ENCODE measurements at places on chromosomes 6 and 20.

- DNase-seq = peak; percentile 96
These were observed 36.5 kb upstream of the MLN start for GRCh38 chr6:33840048-33840926.

DNA sequence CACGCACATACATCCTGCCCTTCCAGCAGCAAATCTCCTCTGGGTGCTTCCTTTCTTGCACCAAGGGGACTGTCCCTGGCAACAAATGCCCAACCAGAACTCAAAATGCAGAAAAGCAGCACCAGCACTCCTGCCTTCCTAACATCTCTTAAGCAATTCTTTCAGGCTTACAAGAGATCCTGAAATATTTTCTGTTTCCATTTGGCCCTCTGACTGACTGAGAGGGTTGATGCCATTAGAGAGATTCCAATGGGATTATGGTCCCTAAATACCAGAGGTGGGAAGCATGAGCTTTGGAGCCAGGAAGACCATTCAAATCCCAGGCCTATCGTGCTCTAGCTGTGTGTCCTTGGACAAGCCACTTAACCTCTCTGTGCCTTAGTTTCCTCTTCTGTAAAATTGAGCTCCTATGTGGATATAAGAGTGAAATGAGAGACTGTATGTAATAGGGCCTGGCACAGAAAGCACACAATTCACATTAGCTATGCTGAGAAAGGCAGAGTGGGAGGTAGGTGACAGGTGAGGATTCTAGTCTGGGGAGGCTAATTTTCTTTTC, 56.8 kb downstream of the PRDM1 start:
- no peak for DNase-seq

DNA sequence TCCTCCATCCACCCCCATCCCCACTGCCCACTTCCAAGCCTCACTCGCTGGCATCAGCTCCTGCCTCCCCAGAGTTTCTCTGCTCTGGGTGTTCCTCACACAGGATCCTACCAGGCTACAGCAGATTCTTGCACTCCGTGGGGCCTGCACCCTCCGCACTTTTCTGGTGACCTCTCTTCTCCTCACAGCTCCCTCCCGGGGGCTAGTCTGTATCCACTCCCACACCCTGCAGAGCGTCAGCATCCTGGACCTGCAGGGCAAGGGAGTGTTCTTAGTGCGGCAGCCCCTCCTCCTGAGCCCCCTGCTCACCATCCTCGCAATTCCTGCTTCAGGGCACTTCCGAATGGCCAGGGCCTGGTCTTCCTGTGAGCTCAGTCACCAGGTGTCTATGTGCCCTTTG, 224.2 kb downstream of the DLL1 start:
- no peak for DNase-seq

DNA sequence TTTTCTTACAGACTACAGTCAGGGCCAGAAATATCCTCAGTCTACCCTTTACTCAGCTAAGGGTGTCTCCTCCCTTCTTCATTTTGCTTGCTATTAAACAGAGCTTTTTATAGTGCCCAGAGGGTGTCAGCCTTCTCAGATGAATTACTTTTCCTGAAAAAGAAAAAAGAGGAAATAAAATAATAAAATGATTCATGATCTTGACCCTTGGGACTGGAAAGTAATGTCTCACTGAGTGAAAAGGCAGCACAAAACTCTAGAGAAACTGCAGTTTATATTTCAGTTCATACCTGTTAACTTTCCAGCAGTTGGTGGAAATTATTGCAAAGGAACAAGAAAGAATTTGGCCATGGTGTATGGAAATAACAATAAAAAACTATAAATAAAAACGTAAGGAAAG, 170.6 kb downstream of the IBTK start:
- peak; percentile 10 for DNase-seq
